WTC11 (cell line): ENCODE measurements at places on chromosomes 2 and 18. TPM values are rescaled to one million over a fixed set of nuclear protein-coding genes. Genes with fewer than 3 reads are reported as not detected.

CREG2 gene
- total RNA-seq = 1.1 to 1.7 TPM (median 1.6 TPM) in 3 replicates

- no peak for DNase-seq
These were observed 182.3 kb downstream of the LOXHD1 start for GRCh38 chr18:46474487-46475389.

DNA sequence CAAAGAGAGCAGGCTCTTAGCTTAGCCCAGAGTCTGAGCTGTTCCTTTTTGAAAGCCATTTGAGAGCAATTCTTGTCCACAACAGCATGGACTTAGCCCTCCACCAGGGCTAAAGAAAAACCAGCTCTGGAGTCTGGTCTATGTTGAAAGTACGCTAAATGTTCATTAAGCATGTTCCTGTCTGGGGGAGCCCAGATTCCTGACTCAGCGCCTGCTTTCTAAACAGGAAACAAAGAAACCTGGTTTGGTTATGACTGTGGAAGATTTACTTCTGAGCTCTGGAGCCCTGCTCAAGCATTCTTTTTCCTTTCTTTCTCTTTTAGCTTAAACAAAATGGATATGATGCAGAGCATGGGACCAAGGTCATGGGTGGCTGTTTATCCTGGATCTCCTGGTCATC, 279.8 kb downstream of the RBM43 start:
- no peak for DNase-seq

DNA sequence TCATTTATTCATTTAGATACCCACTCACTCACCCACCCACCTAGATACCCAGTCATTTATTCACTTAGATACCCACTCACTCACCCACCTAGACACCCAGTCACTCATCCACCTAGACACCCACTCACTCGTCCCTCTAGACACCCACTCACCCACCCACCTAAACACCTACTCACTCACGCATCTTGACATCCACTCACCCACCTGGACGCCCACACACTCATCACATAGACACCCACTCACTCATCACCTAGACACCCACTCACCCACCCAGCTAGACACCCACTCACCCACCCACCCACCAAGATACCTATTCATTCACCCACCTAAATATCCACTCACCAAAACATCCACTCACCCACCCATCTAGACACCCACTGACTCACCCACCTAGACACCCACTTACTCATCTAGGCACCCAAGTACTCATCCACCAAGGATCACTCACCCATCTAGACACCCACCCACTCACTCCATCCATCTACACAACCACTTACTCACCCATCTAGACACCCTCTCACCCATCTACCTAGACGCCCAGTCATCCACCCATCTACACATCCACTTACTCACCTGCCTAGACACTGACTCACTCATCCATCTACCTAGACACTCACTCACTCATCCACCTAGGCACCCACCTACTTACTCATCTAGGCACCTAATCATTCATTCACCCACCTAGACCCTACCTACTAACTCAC, 723.7 kb upstream of the RAB6C start:
- no peak for DNase-seq
